ENCODE measurements at places on chromosomes 1 and 21. TPM values are rescaled to one million over a fixed set of nuclear protein-coding genes. Genes with fewer than 3 reads are reported as not detected.
A peak's percentile ranks its signal among the peaks of the same experiment; 100 is the strongest.

DNA sequence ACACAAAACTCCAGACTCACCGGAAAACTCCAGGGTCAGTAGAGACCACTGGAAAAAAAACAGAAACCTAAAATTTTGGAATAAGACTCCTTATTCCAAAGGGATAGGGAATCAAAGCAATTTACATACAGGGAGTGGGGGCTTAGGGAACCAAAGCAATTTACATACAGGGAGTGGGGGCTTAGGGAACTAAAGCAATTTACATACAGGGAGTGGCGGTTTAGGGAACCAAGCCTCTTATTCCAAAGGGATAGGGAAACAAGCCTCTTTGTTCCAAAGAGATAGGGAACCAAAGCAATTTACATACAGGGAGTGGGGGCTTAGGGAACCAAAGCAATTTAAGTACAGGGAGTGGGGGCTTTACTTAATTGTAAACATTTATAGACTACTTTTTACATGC is 28.4 kb upstream of the TTLL7 start:
- DNase-seq, result no peak

DNA sequence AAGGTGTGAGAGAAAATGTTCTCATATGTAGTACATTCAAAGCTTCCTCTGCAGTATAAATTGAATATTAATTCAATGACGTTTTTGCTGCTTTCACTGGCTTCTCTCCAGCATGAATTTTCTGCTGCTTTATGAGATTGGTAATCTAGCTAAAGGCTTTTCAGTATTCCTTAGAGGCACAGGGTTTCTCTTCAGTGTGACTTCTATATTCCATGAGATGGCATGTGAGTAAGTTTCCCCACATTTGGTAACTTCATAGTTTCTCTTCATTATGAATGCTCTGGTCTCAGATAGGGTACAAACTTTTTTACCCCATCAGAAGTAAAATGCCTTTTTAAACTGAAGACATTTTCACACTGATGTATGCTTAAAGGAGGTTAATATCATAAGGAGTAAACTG is 10.4 kb upstream of the KLF18 start:
- DNase-seq, result no peak

GRCh38 chr1:234675572-234675971 is 65.6 kb upstream of the IRF2BP2 start:
- no peak for DNase-seq

DNA sequence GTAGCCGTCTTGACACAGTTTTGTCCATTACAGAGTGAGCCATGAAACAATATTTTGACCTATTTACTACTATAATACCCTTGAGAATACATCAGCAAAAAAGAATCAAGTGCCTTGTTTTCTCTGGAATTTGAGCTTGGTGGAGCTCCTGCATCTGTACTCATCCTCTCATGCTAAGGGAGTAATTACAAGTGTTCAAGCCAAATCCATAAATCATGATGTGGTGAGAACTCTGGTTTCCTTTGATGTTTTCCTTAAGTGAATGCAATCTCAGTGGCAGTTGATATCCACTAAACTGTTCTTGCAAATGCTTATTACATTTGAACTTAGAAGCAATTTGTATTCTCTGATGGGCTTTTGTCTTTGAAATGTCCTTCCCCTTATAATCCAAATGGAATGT is 824.6 kb upstream of the TMPRSS15 start:
- DNase-seq, result no peak

GRCh38 chr1:44610527-44611148 is 63.6 kb downstream of the TMEM53 start:
- peak; percentile 66 for DNase-seq

DNA sequence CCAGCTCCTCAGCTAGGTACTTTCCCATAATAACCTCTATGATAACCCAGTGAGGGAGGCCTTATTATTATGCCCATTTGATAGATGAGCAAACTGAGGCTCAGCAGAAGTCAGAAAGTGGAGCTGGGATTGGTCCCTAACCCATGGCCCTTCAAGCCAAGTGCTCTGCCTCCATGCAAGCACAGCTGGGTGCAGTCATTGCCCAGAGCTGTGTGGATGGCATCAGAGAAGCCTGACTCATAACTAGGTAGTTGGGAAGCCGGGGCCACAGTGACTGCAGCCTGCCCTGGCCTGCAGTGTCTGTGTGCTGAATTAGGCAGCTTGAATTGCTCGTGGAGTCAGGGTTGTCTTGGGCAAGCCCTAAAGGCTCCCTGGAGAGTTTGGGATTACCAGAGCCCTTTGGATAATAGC is 89.9 kb upstream of the SLC2A1 start:
- no peak for DNase-seq

GRCh38 chr1:97632075-97632474 is 288.8 kb downstream of the DPYD start:
- DNase-seq, result peak; percentile 14

- DNase-seq, result no peak
These were observed 15.9 kb upstream of the MYOC start for GRCh38 chr1:171668372-171668771.

DNA sequence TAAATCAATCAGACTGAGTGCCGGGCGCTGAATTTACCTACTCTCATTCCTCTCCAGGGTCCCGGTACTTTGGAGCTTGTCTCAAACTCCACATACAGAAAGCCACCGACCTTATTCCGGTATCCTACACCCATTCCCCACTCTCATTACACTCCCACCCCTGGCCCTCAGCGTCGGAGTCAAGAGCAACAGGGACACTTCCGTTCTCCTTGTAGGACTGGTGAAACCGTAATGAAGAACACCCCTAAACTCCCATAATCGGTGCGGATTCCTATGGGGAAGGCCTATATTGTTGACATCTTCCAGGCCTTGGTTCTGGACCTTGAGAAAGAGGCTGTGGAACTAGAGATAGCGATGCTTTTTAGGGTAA is 798 bp downstream of the ZBED6 start:
- no peak for DNase-seq

Gene ZBTB18
- polyA plus RNA-seq, result 9.0 TPM

Gene LY9
- polyA plus RNA-seq, result 0.41 TPM

Gene DCST1
- polyA plus RNA-seq, result not detected

Gene BTBD19
- 3.2 TPM for polyA plus RNA-seq

Gene AIRE
- polyA plus RNA-seq, result 0.09 TPM
